Ascending aorta (tissue), 2 donors: ENCODE measurements at places on chromosomes 3 and 15.

- no peaks in the 10 kb centered on the region for H3K36me3 ChIP-seq
- peak overlapping the region; percentile 97 for H3K4me3 ChIP-seq
- peak overlapping the region; percentile 88 for H3K27ac ChIP-seq
- H3K4me1 ChIP-seq = no peaks in the 10 kb centered on the region
- no peak for DNase-seq
Observed at GRCh38 chr3:123449997-123450604, 1.2 kb upstream of the ADCY5 start.

- peaks cover 64% of the 10 kb centered on the region for H3K36me3 ChIP-seq
- H3K27ac ChIP-seq = peak overlapping the region; percentile 74
- H3K4me1 ChIP-seq = peaks cover 5% of the 10 kb centered on the region
- no peak overlapping the region for H3K4me3 ChIP-seq
- DNase-seq = no peak
Observed at GRCh38 chr3:184333190-184333589, 4.2 kb upstream of the FAM131A start.

DNA sequence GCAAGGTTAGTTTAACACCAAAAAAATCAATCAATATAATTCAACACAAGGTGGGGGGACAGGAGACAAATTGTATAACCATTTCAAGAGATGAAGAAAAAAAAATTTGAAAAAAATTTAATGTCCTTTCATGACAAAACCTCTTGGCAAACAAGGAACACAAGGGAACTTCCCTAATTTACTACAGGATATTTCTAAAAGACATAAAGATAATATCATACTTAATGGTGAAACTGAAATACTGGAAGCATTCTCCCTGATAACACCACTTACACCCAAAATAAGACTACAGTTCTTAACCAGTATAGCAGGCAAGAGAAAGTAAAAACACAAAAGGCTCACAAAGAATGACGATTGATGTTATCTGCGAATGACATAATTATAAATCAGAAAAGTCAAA lies 44.7 kb downstream of the IFT57 start:
- H3K36me3 ChIP-seq = no peaks in the 10 kb centered on the region
- no peak overlapping the region for H3K4me3 ChIP-seq
- no peak for DNase-seq
- no peaks in the 10 kb centered on the region for H3K4me1 ChIP-seq
- H3K27me3 ChIP-seq = no peaks in the 10 kb centered on the region

DNA sequence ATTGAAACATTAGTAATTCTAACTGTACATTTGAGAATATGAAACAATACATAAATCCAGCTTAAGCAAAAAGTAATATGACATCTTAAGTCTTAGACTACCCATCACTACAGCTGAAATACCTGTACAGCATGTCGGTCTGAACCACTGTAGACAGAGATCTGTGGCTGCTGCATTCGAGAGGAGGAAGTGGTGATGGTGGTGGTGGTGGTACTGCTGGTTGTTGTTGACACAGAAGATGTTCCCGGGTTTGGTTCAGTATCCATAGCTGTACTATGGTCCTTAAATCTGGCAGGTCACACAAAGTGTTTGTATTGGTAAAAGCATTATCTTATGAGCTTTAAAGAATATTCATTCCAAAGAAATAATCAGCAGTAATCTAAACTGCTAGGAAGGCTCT lies 2.9 kb downstream of the PHC3 start:
- no peaks in the 10 kb centered on the region for H3K4me1 ChIP-seq
- no peaks in the 10 kb centered on the region for H3K27me3 ChIP-seq
- DNase-seq = no peak
- no peak overlapping the region for H3K4me3 ChIP-seq

GRCh38 chr3:188889054-188889491 lies 282.7 kb upstream of the TPRG1 start:
- H3K27me3 ChIP-seq = no peaks in the 10 kb centered on the region
- peaks cover 7% of the 10 kb centered on the region for H3K36me3 ChIP-seq
- peaks cover 18% of the 10 kb centered on the region for H3K4me1 ChIP-seq
- no peak overlapping the region for H3K4me3 ChIP-seq

- H3K36me3 ChIP-seq = no peaks in the 10 kb centered on the region
- DNase-seq = no peak
- H3K27ac ChIP-seq = no peak overlapping the region
- H3K4me1 ChIP-seq = no peaks in the 10 kb centered on the region
Observed at GRCh38 chr15:40856746-40857145, 12.9 kb downstream of the SPINT1 start.

- no peaks in the 10 kb centered on the region for H3K27me3 ChIP-seq
- no peak for DNase-seq
- H3K4me3 ChIP-seq = no peak overlapping the region
- H3K36me3 ChIP-seq = no peaks in the 10 kb centered on the region
- H3K27ac ChIP-seq = no peak overlapping the region
- no peaks in the 10 kb centered on the region for H3K4me1 ChIP-seq
Observed at GRCh38 chr3:57130571-57131209, 34.5 kb downstream of the IL17RD start.

- peak within 1 kb of the TSS; percentile 50 for H3K4me3 ChIP-seq
- H3K27ac ChIP-seq = no peak within 1 kb of the TSS
Observed at GRCh38 chr3:45795882-45796765, at the start of gene SLC6A20. SLC6A20 (minus strand) TSS chr3:45796536; CDS start chr3:45796419, 117 bp downstream.

DNA sequence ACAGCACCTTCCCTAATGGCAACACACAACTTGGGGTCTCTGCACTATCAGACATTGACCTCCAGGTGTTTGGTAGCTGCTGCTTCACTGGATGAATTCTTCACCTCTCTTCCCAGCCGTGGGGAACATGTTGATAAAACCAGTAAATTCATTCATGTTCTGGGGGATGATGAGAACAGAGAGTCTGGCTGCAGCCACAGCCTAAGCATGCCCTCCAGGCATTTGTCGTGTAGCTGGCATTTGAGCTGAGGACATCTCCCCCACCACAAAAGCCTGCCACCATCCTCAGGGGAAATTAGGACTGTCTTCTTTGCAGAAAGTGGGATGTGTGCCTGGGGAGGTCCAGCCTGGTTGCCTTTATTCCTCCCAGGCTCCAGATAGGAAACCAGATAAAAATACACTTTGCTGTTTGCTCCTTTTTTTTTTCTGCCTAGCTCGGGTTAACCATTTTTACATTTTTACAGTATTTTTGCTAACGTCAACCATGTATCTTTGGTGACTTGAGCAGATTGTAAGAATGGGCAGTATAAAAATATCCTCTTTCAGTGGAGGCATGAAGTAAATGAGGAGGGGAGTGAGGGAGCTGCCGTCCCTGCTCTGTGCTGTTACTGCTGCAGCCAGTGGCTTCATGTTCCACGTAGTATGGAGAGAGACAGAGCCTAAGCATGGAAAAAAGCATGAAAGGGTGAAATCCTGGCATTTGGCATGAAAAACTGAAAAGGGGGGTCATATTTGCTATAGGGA lies 444.0 kb downstream of the EPHB1 start:
- no peaks in the 10 kb centered on the region for H3K36me3 ChIP-seq
- H3K4me1 ChIP-seq = no peaks in the 10 kb centered on the region
- no peaks in the 10 kb centered on the region for H3K27me3 ChIP-seq
- H3K27ac ChIP-seq = no peak overlapping the region
- no peak for DNase-seq

DNA sequence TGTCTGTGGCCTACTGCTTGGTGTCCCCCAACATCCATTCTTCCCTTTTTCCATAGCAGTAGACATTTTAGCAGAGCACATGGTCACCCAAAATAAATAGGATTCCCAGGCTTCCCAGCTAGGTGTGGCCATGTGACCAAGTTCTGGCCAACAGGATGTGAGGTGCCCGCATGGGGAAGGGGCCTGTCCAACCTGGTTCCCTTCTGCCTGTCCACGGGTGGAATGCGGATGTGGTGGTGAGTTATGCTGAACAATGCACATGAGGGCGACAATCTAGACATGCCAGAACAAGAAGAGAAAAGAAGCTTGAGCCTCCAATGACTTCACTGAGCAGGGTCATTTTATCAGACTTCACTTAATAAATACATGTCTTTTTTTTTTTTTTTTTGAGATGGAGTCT lies 77.6 kb upstream of the DLG1 start:
- no peaks in the 10 kb centered on the region for H3K36me3 ChIP-seq
- no peak overlapping the region for H3K4me3 ChIP-seq
- no peaks in the 10 kb centered on the region for H3K27me3 ChIP-seq

DNA sequence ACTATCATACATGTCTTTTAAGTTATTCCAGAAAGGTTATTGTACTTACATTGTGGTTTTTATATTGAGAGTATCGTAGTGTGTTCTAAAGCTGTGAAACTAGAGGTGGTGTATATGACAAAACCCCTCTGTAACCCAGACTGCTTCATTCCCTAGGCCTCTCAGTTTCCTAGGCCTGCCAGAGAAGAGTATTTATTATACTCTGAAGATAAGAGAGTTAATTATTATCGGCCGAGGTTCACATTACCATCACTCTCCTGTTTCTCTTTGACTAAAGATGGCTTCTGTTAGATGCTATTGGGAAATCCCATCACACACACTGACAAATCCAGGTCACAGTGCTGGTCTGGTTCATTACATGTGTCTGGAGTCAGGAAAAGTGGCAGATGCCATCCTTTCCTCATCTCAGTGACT lies 20.5 kb downstream of the EXOSC7 start:
- no peak for DNase-seq
- H3K36me3 ChIP-seq = peaks cover 48% of the 10 kb centered on the region
- peaks cover 6% of the 10 kb centered on the region for H3K4me1 ChIP-seq
- no peaks in the 10 kb centered on the region for H3K27me3 ChIP-seq
- H3K27ac ChIP-seq = no peak overlapping the region
- no peak overlapping the region for H3K4me3 ChIP-seq

GRCh38 chr15:63246691-63247469 lies 30.5 kb upstream of the APH1B start:
- peaks cover 9% of the 10 kb centered on the region for H3K36me3 ChIP-seq
- no peak overlapping the region for H3K4me3 ChIP-seq
- H3K4me1 ChIP-seq = peaks cover 23% of the 10 kb centered on the region
- DNase-seq = no peak

GRCh38 chr3:177361081-177361938 lies 164.0 kb upstream of the TBL1XR1 start:
- H3K4me3 ChIP-seq = peak overlapping the region; percentile 29
- DNase-seq = no peak
- no peaks in the 10 kb centered on the region for H3K36me3 ChIP-seq
- H3K4me1 ChIP-seq = peaks cover 20% of the 10 kb centered on the region
- peak overlapping the region; percentile 90 for H3K27ac ChIP-seq

DNA sequence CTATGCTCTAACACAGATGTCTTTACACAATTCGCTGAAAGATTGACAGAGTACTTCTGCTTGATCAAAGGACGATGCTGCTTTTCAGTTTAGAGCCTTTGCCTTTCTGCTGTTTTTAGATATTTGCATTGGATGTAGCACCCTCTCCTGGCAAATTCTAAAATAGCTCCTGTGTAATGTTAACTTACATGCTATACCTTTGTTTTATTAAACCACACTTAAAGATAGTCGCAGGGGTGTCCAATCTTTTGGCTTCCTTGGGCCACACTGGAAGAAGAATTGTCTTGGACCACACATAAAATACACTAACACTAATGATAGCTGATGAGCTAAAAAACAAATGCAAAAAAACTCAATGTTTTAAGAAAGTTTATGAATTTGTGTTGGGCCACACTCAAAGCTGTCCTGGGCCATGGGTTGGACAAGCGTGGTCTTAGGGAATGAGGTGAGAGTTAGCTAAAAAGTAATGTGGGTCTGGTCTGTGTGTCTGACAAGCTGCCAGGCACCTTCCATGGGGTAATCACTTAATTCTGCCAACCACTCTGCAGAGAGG lies 62.9 kb downstream of the ATG7 start:
- H3K4me1 ChIP-seq = no peaks in the 10 kb centered on the region
- no peak for DNase-seq
- no peak overlapping the region for H3K27ac ChIP-seq
- no peaks in the 10 kb centered on the region for H3K27me3 ChIP-seq

DNA sequence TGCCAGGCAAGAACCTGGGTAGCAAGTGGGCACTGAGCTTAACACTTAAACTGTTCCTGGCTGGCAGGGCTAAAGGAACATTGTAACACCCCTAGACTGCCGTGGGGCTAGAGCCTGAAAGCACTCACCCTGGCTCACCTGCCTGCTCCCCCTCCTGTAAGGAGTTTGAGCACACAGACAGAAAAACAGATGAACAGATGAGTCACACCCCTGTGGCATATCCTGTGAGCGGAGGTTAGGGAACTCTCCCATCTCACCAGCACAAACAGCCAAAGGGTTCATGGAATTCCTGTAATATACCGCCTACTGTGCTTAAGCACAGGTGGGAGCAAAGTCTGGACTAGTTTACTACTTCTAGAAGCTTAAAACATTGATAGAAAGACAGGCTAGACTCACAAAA lies 300.1 kb downstream of the ROBO1 start:
- H3K27me3 ChIP-seq = no peaks in the 10 kb centered on the region
- no peaks in the 10 kb centered on the region for H3K4me1 ChIP-seq
- H3K36me3 ChIP-seq = no peaks in the 10 kb centered on the region

DNA sequence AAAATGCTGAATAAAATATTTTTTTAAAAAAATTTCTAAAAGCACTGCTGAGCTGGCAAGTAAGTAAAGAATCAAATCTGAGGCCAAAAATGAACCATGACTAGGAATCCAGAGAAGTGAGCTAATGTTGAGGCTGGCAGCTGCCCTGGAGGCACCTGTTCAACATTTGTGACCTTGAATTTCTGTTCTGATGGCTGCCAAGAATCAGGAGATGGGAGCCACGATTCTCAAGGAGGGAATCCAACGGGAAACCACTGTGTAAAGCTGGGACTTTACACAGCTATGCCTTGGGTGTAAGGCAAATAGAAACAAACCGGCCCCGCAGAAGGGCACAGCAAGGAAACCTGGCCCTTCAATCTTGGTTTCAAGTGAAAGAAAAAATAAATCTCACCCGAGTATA lies 22.7 kb downstream of the HEG1 start:
- no peak overlapping the region for H3K4me3 ChIP-seq
- H3K27ac ChIP-seq = no peak overlapping the region
- H3K4me1 ChIP-seq = no peaks in the 10 kb centered on the region

DNA sequence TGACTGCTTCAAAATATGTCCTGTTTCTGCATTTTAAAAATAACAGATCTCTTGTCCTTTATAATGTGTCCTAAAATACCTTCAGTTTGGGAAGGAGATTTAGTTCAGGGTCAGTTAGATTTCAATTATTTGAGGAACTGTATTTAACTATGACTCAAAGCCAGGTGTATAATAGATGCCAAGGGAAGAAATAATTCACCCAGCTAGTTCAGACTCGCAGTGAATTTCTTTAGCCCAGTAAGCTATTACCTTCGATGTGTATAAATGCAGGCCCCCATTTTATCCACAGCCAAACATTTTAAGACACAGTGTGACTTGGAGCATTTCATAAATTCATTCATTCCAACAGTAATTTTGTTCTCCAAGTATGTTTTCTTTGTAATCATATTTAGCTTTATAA lies 458.0 kb downstream of the ZNF385D start:
- no peak for DNase-seq
- no peaks in the 10 kb centered on the region for H3K36me3 ChIP-seq
- H3K4me1 ChIP-seq = no peaks in the 10 kb centered on the region
- H3K27me3 ChIP-seq = no peaks in the 10 kb centered on the region

GRCh38 chr3:194300382-194300758 lies 50.8 kb downstream of the CPN2 start:
- DNase-seq = no peak
- H3K36me3 ChIP-seq = no peaks in the 10 kb centered on the region
- no peaks in the 10 kb centered on the region for H3K4me1 ChIP-seq
- H3K27ac ChIP-seq = peak overlapping the region; percentile 42
